ENCODE measurements at places on chromosomes 13 and 19. TPM values are rescaled to one million over a fixed set of nuclear protein-coding genes. Genes with fewer than 3 reads are reported as not detected.

DNA sequence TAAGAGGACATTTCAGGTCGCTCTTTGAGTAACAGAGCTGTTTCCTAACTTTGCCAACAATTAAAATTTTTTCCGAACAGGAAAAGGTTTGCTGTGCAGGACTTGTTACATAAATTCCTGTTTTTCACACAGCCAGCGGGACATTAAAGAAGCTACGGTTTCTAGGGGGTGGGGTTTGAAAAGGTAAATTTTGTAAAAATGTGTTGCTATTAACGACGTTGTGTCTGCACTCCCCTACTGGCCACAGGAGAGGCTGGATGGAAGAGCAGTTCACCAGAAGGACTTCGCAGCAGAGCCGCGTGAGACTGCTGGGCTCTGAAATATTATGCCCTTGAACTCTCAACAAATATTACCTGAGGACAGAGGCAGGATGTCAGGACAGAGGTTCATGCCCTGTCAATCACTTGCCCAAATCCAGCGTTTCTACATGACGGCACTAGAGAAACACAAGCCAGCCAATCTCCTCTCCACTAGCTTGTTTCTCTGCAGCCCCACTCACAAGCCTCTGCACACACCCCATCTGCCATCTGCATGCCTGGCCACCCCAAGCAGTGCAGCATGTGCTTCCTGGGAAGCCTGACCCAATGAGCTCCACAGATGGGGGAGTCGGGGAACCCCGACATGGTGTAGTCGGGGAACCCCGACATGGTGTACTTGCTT is 102.0 kb downstream of the FOXO1 start:
- DNase-seq = no peak

DNA sequence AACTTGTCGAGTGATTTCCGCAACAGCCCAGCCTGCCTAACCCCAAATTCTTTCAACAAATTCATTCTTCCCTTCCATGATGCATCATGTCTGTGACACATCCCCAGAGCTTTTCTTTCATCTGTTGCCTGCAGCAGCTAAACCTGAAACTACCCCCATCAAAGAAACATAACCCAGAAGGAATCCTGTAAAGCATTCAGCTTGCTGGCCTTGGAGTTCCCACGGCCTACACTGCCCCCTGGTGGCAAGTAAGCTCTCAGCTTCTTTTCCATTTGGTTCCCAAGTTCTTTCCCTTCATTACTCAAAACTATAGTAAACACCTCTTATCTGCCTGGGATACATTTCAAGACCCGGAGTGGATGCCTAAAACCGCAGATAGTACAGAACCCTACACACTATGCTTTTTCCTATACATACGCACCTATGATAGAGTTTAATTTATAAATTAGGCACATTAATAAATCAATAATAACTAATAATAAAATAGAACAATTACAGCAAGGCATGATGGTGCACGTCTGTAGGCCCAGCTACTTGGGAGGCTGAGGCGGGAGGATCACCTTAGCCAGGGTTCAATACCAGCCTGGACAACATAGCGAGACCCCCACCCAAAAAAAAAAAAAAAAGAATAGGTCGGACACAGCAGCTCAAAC is 7.4 kb downstream of the ETHE1 start:
- peak; percentile 82 for DNase-seq

DNA sequence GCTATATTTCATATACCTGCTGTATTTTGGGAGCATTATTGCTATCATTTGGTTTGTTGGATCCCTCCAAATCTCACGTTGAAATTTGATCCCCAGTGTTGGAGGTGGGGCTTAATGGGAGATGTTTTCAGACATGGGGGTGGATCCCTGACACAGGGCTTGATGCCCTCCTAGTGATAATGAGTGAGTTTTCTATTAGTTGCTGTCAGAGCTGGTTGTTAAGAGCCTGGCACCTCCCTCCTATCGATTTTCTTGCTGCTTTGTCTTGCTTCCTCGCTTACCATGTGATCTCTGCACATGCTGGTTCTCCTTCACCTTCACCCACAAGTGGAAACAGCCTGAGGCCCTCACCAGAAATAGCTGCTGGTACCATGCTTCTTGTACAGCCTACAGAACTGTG is 259.9 kb upstream of the STARD13 start:
- no peak for DNase-seq

- DNase-seq = no peak
These were observed 97.3 kb downstream of the AKAP11 start for GRCh38 chr13:42369071-42369797.

DNA sequence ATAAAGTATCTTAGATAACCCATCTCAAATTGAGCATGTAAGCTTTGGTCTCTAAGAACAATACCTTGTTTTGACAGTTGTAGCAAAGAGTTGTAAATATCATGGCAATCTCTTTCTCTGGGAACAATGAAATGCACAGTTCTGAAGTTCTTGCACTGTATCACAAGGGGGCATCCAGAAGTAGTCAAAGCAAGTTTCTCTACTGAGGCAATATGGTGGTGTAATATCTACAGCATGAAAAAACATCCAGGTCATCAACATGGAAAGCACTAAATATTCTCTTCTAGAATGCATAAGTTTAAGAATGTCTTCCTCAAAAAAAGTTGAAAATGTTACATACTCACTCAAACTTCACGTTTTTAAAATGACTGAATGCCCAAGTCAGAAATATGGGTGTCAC is 19.6 kb downstream of the MTMR6 start:
- DNase-seq = no peak

DNA sequence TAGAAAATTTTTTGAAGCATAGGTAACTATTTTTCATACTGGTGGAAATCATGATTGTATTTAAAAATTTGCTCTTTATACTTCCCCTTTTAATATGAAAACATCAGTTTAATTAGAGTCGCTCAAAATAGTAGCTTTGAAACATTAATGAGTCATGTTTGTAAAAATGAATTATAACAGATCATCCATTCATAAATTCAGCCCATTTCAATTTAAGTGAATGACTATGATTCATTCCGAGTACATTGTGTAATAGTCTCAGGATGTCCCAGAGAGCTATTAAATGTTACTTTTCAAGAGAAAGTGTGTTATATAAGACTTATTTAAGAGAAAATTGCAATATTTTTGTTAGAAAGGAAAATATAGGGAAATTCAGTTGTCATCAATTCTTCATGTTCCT is 111.0 kb downstream of the FNDC3A start:
- DNase-seq = no peak

GRCh38 chr19:2638417-2638940 is 64.0 kb downstream of the GNG7 start:
- no peak for DNase-seq

- peak; percentile 75 for DNase-seq
These were observed 15.4 kb downstream of the RELB start for GRCh38 chr19:45016388-45017314.

DNA sequence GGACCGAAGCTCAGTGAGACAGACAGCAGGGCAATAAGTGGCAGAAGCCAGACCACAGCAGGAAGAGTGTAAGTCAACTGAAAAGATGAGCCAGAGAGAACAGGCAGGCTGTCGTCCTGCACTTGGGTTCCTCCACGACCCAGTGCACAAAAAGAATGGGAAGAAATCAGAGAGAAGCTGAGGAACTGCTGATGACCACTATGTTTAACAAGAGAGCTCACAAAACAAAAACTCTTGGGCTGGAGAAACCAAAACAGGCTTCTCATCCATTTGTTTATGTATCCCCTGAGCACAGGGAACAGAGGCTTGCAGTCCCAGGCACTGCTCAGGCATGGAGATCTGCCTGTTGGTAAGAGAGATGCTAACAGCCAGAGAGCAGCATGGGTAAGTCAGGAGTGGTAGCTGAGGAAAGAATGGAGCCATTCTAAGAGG is 14.0 kb downstream of the AKAP8L start:
- DNase-seq = no peak

- no peak for DNase-seq
These were observed 298.8 kb downstream of the LMO7 start for GRCh38 chr13:75934889-75935288.

GRCh38 chr19:9061879-9062278 is 25.0 kb upstream of the OR1M1 start:
- no peak for DNase-seq

DNA sequence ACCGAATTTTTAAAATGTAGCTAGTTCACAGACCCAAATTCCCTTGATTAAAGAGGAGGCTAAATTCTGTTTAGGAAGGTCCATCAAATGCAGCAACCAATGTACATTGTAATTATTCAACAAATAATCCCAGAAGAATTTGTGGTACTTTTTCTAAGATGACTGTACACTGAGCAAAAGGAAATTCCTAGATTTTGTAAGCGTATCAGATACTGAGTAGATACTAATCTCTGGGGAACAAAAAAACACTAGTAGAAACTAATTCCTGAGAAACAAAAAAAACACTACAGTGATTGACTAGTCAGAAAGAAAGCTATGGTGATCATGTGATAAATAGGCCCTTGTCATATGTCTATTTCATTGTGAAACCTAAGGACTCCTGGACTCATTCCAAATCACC is 246.1 kb downstream of the PCDH17 start:
- DNase-seq = no peak

- DNase-seq = no peak
These were observed 31.7 kb downstream of the BRD4 start for GRCh38 chr19:15300533-15301197.

GRCh38 chr19:33235269-33235995 is 9.8 kb upstream of the SLC7A10 start:
- peak; percentile 80 for DNase-seq

DNA sequence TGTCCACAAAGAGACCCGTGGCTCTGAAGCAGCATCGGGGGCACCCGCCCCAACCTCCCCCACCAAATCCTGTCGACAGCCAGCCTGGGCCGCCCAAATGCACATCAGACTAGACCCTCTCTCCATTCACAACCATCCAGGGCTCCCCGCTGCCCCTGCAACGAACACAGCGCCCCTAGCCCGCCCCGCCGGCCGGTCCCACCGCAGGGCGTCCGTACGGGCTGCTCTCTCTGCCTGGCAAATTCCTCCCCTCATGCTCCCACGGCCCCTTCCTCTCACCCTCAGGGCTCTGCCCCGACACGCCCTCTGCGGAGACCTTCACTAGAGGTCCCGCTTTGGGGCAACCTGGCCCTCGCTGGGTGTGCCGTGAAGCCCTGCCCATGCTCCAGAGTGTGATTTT is 7.1 kb downstream of the TCF3 start:
- no peak for DNase-seq

DNA sequence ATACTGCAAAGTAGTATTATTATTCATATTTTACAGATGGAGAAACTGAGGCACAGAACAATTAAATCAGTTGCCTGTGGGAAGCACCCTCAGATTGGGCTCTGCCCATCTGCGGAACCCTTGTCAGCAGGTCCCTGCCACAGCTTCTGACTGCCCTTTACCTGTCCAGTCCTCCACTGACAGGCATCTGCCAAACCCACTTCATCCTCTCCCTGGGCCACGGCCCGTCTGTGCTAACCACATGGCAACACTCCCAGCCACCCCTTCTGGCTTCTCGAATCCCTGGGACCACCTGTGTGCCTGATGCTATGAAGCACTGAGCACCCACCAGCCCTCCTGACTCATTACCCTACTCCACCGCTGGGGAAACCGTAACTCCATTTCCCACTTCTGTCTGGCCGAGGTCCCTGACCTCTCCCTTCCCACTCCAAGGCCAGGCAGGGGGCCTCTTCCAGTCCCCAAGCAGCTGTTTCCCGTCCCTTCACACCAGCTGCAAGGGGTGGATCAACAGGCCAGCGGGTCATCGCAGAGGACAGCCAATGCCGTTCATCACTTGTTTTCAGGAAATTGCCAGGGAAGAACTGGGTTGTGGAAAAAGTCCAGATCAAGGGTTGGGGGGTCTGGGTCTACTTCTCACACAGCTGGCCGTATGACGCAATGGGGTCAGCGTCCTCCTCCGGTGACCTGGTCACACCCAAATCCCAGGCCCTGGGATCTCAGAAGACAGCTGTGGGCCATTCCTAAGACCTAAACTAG is 2.5 kb downstream of the KANK3 start:
- DNase-seq = no peak

GRCh38 chr19:46692918-46693722 is 23.8 kb downstream of the PRKD2 start:
- DNase-seq = no peak

GRCh38 chr19:56152644-56153043 is 11.6 kb downstream of the ZNF444 start:
- no peak for DNase-seq

DNA sequence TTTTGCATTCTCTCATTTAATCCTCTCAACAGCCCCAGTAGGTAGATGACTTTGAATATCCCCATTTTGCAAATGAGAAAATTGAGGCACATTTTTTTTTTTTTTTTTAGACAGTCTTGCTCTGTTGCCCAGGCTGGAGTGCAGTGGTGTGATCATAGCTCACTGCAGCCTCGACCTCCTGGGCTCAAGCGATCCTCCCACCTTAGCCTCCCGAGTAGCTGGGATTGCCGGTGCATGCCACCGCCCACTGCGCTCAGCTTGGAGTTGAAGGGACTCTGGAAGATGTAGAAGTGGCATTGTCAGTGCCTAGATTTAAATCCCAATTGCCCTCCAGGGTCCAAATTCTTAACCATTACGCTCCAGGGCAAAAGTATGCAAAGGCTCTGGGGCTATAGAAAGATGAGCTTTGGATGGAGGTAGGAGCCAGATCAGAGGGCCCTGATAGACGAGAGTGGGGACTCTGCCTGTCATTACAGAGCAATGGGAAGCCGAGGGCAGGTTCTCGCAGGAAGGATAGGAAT is 813 bp upstream of the MCOLN1 start:
- no peak for DNase-seq

GRCh38 chr13:46476174-46476573 is 76.8 kb upstream of the LRCH1 start:
- DNase-seq = no peak

GRCh38 chr13:23671897-23672296 is 101.7 kb downstream of the TNFRSF19 start:
- no peak for DNase-seq

GRCh38 chr19:28039677-28040381 is 1173.1 kb downstream of the UQCRFS1 start:
- DNase-seq = no peak

- DNase-seq = peak; percentile 96
These were observed 7.5 kb upstream of the MADCAM1 start for GRCh38 chr19:488505-489417.

DNA sequence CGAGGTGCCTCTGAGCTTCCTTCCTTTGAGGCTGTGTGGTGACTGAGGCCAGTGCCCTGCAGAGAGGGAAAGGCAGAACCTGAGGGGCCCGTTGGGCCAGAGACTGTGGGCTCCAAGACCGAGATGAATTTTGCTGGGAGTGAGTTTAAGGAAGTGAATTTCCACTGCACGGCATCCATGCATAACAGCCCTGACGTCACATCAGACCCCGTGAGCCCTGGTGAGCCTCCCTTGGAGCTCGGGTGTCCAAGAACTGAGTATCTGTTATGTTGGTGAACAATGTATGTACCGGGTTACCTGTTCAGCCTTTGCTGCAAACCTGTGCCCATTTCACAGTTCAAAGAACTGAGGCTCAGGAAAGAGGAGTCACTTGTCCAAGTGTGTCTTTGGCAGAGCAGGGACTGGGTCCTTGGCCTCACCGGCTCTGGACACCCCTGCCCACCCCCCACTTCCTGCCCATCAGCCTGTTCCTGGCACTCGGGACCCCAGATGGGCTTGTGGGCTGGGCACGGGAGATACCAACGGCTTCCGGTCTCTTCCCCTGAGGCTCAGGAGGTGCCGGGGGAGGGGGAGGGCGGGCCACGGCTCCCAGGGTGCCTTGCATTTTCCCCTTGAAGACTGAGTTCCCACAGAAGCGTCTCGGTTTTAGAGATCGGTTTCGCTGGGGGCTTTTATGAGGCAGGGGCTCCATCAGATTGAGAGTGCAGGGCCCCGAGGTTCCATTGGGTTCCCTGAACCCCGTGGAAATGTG is 33.7 kb downstream of the NFILZ start:
- no peak for DNase-seq

Gene GJB6
- 17.3 TPM for total RNA-seq

Gene CEBPA
- total RNA-seq = 34.1 TPM

Gene KRTDAP
- not detected for total RNA-seq

Measured in ureter (tissue), 1 donor.